ENCODE measurements at places on chromosomes 12 and 14. TPM values are rescaled to one million over a fixed set of nuclear protein-coding genes. Genes with fewer than 3 reads are reported as not detected.

The IL31 gene
- not detected for total RNA-seq

The INSM2 gene
- not detected for total RNA-seq

The C12orf50 gene
- not detected for total RNA-seq

The COQ10A gene
- total RNA-seq: 9.1 TPM

The KLRB1 gene
- total RNA-seq: not detected

The OR4K5 gene
- total RNA-seq: not detected

The DIP2B gene
- total RNA-seq: 15.5 TPM

The DAO gene
- total RNA-seq: not detected

The CDK17 gene
- total RNA-seq: 56.3 TPM

The ABCD2 gene
- 0.09 TPM for total RNA-seq

The CPNE8 gene
- 3.3 TPM for total RNA-seq

The MMP14 gene
- 338 TPM for total RNA-seq

The TSPAN8 gene
- not detected for total RNA-seq

The LPAR5 gene
- not detected for total RNA-seq

The PLBD1 gene
- 0.95 TPM for total RNA-seq

The VAMP1 gene
- 18.9 TPM for total RNA-seq

The STAB2 gene
- not detected for total RNA-seq

The CLEC2B gene
- total RNA-seq: 20.8 TPM

The TAS2R14 gene
- 2.0 TPM for total RNA-seq

The LHX5 gene
- not detected for total RNA-seq

The GUCY2C gene
- total RNA-seq: not detected

The ALDH1L2 gene
- total RNA-seq: 21.1 TPM

The CABP1 gene
- total RNA-seq: 0.17 TPM

The NRL gene
- total RNA-seq: 0.95 TPM

The TIGAR gene
- 9.3 TPM for total RNA-seq

The SIX4 gene
- 8.5 TPM for total RNA-seq

The NPFF gene
- total RNA-seq: not detected

The SERPINA1 gene
- 0.16 TPM for total RNA-seq

The CACNA2D4 gene
- total RNA-seq: 0.16 TPM

The TPPP2 gene
- total RNA-seq: not detected

The C12orf42 gene
- not detected for total RNA-seq

The SLC8A3 gene
- total RNA-seq: under 0.01 TPM
